Stimulated activated effector memory CD8-positive, alpha-beta T cell treated with anti-CD3 and anti-CD28 coated beads, Interleukin-12 subunit alpha, Interleukin-12 subunit beta, amount 100 ng/mL, for 72 hours (primary cell): ENCODE measurements at places on chromosomes 1 and 21.

DNA sequence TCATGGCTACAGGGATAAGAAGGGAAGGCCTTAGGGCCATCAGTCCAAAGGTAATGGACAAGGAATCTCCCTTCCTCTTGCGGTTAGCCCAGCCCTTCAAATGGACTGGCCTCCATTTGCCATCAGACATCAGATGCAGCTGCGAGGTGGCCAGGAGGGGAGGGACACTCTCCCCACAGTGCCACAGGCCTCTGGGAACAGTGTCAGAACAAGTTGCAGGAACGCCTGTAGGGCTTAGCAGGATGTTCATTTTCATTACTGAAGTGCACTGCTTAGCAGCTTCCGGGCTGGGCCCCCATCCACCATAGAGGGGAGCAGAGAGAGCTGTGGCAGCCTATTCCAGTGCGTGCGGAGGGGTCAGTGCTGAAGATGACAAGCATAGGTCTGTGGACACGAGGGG lies 127.5 kb downstream of the GALNT2 start:
- no peak for DNase-seq

DNA sequence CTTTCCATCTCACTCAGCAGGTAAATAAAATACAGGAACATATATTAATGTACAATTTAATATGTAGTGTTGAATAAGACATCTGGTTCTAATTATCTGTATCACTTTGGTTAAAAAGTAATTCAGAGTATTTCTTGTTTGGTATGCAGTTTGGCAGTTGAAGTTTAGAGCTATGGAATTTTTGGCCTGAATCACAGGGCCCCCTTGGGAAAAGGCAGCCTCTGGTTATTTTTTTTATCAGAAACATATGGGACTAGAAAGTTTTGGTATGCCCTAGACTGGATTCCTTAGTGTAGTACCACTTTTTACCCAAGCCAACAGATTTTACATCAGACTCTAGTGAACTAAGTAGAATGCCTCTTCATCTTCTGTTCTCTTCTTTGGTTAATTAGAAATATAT lies 26.4 kb downstream of the CNST start:
- DNase-seq: no peak

DNA sequence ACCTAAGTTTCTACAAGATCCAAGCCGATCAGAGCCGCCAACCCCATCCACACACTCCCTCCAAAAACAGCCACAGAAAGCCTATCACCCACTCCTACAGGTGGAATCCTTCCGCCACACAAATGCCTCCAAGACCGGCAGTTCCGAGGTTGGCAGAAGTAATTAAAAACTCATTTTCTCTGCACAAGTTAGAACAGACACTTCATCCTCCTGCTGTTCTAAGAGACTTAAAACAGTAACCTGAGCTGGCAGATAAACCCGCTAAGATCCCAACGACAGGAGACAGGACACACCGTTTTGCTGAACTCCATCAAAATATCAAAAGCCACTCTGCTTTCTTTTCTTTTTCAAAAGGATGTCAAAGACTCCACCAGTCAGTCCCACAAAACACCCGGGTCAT lies 2.8 kb downstream of the SSBP3 start:
- DNase-seq: no peak

GRCh38 chr1:20521960-20522861 lies 14.3 kb upstream of the MUL1 start:
- peak; percentile 50 for DNase-seq

GRCh38 chr1:175808999-175809398 lies 65.6 kb upstream of the TNR start:
- DNase-seq: no peak

GRCh38 chr1:247330548-247331171 lies 1.0 kb downstream of the ZNF496 start:
- DNase-seq: no peak
